ENCODE measurements at places on chromosomes 1 and 21. TPM values are rescaled to one million over a fixed set of nuclear protein-coding genes. Genes with fewer than 3 reads are reported as not detected.

CDKN2C gene
- polyA plus RNA-seq: 10.8 TPM

BRINP2 gene
- 0.37 TPM for polyA plus RNA-seq

CHI3L2 gene
- polyA plus RNA-seq: 0.99 TPM

DENND2C gene
- polyA plus RNA-seq: 6.1 TPM

DNA sequence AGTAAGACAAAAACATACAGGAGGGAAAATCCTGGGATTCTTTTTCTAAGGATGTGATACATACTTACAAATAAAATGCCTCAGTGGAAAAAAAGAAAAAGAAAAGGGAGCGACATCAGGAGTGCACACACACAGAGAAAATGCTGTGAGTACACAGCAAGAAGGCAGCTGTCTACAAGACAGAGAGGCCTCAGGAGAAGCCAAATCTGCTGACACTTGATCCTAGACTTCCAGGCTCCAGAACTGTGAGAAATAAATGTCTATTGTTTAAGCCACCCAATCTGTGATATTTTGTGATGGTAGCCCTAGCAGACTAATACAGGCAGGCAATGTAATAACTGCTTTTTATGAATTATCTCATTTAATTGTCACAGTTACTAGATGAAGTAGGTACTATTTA is 17.0 kb upstream of the TRIM45 start:
- no peak for DNase-seq

- DNase-seq: no peak
Measured at GRCh38 chr1:17640393-17640792, 100.9 kb downstream of the ARHGEF10L start.

- no peak for DNase-seq
Measured at GRCh38 chr1:192550922-192551534, 24.5 kb upstream of the RGS1 start.

- no peak for DNase-seq
Measured at GRCh38 chr1:228169345-228169744, 3.7 kb downstream of the IBA57 start.

DNA sequence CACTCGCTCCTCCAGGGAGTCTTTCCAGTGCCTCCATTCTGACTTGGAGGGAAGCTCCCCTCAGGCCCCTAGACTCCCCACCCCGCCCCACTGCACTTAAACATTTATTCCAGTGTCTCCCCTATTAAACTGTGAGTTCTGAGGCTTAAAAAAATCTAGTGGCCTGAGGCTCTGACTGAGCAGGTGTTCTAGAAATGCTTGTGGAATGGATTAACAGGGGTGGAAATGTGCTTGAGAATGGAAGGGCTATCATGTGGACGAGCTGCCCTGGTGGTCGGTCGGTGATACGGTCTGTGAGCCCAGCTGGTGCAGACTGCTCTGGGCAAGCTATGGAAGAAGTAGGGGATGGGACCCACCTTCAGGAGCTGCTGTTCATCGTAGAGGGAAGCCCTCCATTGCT is 130.2 kb downstream of the PEX14 start:
- no peak for DNase-seq

GRCh38 chr1:18602533-18603211 is 28.0 kb upstream of the PAX7 start:
- DNase-seq: no peak

DNA sequence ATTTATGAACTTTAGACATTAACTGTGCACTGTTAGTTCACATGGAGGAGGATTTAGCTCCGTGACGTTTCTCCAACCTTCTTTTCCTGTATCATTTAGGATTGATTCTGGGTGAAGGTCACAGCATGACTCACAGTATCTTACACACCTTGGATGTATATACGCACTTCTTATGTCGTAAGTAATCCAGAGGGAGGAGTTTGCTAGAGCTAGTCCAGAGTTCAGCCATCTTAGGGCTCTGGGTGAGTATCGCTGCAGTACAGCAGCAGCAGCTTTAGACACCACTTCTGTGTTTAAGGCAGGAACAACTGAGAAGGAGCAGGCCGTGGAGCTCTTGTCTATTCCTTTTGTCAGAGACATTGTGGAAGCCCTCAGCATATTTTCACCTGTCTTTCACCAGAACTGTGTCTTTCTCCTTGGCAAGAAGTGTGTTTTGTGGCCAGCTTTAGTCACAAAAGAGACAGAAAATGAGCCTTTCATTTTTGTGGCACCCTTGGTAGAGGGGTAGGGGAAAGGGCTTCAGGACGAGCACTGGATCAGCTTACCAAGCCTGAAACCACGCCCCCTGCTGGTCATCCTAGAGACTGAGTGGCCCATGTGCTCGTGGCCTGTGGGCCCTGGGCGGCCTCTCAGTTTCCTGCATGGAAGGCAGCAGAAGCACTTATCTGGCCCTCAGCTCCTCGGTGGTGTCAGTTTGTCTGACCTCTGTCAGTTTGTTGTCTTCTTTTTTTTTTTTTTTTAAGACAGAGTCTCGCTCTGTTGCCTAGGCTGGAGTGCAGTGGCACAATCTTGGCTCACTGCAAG is 64.0 kb downstream of the ADARB1 start:
- no peak for DNase-seq

DNA sequence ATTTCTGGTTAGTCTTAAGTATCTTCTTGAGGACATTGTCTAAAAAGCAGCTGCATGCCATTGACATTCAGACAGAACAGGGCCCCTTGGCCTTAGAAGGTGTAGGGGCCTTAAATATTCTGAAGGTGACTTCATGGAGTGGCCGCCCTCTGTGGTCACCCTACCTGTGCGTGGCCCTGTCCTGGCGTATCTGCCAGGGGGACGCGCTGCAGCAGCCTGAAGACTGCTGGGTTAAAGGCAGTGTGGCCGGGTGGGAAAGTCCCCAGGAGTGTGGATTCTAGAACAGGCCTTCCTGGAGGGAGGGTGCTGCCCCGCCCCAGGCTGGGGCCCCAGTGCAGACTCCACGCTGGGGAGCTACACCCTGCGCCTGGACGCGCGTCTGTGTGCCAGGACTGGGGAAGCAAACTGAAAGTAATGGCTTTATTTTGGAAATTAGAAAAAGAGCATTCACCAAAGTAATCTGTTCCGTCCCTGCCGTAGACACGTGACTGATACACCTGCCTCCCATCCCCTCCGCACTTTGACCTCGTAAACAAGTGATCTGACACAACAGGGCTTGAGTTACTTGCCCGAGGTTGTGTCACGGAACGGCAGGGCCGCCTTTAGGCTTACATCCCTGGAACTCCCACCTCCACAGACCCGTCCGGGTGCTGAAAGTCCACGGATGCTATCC is 1.8 kb downstream of the AGPAT3 start:
- DNase-seq: no peak
